ENCODE measurements at places on chromosomes 16 and 17.
A peak's percentile ranks its signal among the peaks of the same experiment; 100 is the strongest.

DNA sequence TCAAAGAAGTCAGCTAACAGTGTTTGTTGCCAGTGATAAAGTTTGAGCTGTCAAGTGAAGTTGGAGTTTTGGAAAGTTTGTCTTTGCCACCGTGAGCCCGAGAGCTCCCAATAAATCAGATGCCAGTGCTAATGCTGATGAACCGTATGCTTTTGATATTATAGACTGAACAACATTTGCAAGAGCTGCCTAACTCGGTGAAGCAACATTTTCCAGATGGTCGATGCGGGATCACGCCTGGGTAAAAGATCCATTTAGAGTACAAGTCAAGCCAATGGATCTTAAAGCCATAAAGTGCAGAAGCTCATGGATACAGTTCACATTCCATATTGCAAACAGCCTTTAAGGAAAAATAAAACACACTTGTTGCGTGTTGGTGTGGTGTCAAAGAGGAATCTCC is 9.6 kb downstream of the BANP start:
- DNase-seq = no peak

GRCh38 chr17:20925091-20925490 is 117.7 kb downstream of the USP22 start:
- no peak for DNase-seq

- no peak for DNase-seq
These were observed 11.5 kb downstream of the GPT2 start for GRCh38 chr16:46895399-46896313.

- no peak for DNase-seq
These were observed 102.8 kb upstream of the PLCG2 start for GRCh38 chr16:81676066-81676882.

DNA sequence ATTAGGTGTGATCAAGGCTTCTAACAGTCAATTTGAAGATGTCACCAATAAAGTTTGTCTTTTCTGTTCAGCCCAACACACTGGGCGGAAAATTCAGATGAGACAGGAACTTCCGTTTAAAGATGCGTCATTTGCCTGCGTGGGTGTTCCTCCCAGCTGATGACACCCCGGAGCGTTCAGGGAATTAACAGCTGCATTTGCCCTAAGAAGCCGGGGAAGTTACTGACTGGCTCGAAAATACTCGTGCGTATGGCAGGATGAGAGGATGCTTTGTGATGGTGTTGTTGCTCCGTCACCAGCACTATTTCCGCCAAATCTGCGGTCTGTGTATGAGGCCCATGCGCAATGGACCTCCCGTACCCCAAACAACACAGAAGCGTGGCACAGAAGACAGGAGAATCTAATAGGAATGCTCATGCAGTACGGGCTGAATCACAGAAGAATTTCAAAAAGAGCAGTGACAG is 11.9 kb upstream of the PVALEF start:
- DNase-seq = no peak

GRCh38 chr17:63740464-63741142 is 996 bp downstream of the STRADA start:
- no peak for DNase-seq

DNA sequence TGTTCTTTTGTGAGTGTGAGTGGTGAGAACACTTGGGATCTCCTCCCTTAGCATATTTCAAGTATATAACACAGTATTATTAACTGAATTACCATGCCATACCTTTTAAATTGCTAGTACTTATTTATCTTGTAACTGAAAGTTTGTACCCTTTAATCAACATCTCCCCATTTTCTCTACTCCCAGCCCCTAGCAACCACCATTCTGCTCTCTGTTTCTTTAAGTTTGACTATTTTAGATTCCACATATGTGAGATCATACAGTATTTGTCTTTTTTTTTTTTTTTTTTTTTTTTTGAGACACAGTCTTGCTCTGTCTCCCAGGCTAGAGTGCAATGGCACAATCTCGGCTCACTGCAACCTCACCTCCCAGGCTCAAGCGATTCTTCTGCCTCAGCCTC is 117.6 kb upstream of the CACNG3 start:
- no peak for DNase-seq

- DNase-seq = no peak
These were observed 7.4 kb upstream of the SPAG9 start for GRCh38 chr17:51128076-51128475.

GRCh38 chr16:47779201-47780016 is 318.3 kb downstream of the PHKB start:
- no peak for DNase-seq

DNA sequence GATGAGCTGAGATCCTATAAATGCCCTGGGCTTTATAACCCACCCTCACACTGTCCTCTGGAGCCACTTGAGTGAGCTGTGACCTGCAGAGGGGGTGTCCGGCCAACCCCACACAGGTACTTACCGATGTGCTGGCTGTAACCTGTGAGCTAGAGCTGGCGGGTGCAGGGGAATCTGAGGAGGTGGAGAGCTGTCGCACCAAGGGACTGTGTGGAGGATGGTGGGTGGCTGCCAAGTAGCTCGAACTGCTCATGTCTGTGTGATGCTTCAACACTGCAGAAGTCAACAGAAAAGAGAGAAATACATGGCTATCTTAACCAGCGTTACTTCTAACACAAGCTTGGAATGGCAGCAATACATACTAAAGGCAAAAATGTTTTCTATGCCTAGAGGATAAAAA is 39.4 kb downstream of the STH start:
- DNase-seq = no peak

DNA sequence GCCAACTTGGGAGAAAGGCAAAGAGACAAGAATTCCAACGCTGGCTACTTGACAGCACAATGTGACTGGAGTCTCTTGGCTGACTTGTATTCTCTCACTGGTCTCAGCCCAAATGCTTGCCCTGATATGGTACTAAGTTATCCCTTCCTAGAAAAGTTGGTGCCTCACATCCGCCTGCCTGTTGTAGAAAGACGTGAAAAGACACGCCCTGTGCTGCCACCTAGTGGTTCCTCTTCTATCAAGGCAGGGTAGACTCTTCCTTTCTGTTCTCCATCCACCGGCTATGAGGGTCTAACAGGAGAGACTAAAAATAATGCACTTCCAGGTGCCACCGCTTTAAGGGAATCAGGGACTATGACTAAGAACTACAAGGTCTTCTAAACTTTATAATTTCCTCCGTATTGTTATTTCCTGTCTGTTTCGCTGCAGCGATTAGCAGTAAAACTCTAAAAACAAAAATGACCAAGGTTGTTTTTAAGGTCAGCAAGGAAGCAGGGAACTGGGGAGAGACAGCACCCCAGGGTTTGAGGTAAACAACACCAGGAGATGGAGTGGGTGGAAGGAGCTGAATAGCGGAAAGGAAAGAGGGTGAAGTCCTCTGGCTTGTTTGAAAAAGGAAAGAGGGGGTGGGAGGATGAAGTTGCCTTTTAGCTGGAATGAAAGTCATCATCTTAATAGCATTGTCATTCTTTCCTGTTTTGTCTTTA is 109.5 kb downstream of the YPEL2 start:
- DNase-seq = peak; percentile 88

GRCh38 chr16:81873206-81873605 is 94.1 kb downstream of the PLCG2 start:
- no peak for DNase-seq

DNA sequence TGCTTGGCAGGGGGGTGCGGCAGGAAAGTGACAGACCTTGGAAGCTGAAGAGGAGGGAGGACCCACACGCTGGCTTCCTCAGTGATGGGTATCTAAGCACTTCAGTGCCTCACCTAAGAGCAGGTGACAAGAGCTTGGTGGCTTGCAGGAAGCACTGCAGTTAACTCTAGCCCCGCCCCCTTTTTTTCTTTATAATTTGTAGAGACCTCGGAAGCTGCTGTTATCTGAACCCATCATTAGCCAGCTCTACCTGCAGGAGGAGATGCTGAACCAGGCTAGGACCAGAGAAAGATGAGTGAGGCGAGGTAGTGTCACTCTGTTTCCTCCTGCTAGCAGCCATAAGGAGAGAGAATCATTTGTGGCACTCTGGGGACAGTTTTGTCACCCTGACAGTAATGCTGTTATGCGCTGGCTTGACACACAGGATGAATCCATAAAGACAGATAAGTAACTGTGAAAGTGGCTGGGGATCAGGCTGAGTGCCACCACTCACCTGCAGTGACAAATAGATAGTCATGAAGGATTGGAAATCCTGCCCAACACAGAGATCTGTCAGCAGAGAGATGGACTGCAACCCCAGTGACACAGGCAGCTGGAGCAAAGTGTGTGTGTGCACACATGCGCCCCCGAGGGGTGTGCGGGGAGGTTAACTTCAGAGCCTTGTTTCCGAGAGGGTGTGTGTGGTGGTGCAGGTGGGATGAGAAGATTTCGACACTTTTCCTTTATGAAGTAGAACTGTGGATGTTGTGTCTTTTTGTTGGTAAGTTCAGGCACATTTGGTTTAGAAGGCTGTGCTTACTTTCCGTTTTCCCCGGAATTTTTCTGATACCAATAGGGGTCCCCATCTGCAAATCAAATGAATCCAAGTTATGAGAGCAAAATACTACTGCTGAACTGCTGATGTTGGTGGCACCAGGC is 224.0 kb downstream of the IRX3 start:
- DNase-seq = peak; percentile 87

DNA sequence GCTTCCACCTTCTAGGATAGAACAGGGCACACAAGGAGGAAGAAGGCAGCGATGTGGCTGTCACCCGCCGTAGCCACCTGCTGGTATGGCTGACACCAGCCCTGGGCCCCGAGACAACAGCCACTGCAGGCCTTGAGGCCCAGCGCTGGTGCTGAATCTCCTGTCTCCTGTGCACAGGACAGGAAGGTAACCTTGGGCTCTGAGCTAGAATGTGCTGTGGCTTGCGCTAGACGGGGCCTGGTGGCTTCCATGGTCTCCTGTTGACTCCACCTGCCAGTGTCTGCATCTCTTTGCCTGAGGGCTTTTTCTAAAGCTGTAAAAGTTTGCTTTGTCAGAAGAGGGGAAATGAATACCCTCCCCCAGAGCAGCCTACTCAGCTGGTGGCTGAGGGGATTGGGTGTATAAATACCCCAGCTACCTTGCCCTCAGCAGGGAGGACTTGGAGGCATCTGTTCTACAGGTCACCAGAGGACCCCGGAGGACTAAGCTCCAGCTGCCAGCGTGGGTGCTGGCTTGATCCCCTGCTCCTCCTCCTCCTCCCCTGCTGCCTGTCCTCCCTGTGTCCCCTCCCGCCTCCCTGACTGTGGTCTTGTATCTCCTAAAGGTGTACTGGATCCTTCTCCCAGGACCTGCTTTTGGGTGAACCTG is 76.1 kb upstream of the SDK2 start:
- DNase-seq = no peak

GRCh38 chr17:57397402-57397801 is 141.1 kb downstream of the MSI2 start:
- no peak for DNase-seq

GRCh38 chr16:68781784-68782183 is 44.7 kb downstream of the CDH1 start:
- DNase-seq = no peak

GRCh38 chr17:12252462-12252861 is 231.8 kb downstream of the MAP2K4 start:
- no peak for DNase-seq

DNA sequence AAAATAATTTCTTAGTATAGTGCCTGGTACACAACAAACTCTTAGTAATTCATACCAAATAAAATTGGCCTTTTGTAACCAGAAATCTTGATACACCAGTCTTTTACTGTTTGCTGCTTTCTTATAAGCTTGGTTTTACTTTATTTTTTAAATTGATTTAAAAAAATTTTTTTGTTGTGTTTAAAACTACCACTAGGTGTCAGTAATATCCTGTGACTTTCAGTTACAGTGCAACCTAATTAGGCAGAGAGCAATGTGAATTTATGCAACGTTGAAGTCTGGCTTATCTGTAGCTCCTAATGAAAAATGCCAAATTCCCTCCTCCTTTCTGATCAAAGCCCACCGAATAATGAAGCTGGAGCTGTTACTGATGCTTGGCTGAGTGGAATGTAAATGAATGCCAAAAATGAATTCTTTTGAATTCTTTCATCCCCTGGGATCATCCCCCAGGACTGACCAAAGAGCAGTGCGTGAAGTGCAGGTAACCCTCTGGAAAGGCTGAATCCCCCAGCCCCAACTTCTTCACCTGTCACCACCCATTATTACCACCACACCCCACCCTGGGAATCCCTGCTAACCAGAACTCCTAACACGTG is 3.8 kb downstream of the ERCC4 start:
- DNase-seq = no peak

GRCh38 chr17:46180892-46181274 is 12.3 kb downstream of the KANSL1 start:
- no peak for DNase-seq

DNA sequence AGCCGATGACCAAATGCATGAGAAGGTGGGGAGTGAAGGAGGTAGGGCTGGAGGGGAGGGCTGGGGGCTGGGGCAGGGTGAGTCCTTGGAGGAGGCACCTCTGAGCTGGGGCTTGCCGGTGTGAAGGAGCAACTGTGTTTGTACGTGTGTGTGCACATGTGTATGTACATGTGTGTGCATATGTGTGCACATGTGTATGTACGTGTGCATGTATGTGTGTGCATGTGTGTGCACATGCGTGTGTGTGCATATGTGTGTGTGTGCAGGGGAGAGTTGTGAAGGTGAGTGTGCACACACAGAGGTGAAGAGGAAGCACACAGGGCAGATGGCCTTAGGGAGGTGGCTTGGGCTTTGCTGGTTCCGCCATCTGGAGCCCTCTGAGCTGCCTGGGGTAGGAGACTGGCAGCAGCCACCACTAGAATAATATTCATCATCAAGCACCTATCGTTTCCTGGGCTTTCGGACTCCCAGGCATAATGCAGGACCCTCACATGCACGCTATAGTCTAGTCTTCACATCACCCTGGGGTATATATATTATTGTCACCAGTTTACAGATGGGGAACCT is 120.9 kb upstream of the CDC42EP4 start:
- no peak for DNase-seq

- DNase-seq = peak; percentile 54
These were observed at the start of gene RAD51C for GRCh38 chr17:58692239-58693055. Gene RAD51C, plus strand, starts transcription at chr17:58692602. Its CDS starts 42 bp downstream, at chr17:58692644.

DNA sequence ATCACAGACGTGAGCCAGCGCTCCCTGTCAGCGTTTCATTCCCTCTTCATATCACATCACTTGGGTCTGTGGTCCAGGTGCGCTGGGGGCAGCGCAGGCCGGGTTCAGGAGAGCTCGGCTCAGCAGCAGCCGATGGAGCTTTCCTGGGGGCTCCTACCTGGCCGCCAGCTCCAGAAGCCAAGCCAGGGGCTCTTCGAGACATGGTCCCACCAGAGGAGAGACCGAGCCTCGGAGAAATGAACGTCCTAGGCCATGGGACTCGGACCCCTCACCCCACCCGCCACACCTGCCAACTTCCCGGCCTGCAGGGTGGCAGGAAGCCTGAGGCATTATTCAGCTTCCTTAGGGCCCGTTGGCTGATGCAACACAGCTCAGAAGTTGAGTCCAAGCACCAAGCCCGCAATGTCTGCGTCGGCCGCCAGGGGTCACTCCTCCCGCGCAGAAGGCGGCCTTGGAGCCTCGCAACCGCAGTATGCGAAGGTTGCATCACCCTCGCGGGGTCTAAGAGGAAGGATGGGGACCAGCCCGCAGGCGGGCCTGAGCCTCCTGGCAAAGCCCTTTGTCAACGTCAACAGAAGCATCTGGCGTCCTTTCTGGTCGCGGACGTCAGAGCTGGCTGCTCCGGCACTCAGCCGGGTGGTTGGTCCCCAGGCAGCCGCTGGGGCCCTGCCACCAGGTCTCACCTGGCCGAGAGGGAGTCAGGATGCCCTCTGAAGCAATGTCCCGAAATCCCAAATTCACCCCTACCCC is 13.2 kb upstream of the KLHDC4 start:
- DNase-seq = peak; percentile 30

Measured in NCI-H187 (cell line).